ENCODE measurements at places on chromosomes 12 and 14. TPM values are rescaled to one million over a fixed set of nuclear protein-coding genes. Genes with fewer than 3 reads are reported as not detected.

- DNase-seq = no peak
Measured at GRCh38 chr12:29756741-29757390, 26.9 kb downstream of the TMTC1 start.

Gene SP1
- total RNA-seq = 21.4 TPM

GRCh38 chr12:42756841-42757623, 167.5 kb upstream of the PRICKLE1 start:
- DNase-seq = no peak

Gene RND1
- total RNA-seq = 1.4 TPM

GRCh38 chr12:95169368-95169767, 47.9 kb downstream of the FGD6 start:
- DNase-seq = peak; percentile 96

- DNase-seq = no peak
Measured at GRCh38 chr12:59699421-59700152, 103.8 kb downstream of the SLC16A7 start.

DNA sequence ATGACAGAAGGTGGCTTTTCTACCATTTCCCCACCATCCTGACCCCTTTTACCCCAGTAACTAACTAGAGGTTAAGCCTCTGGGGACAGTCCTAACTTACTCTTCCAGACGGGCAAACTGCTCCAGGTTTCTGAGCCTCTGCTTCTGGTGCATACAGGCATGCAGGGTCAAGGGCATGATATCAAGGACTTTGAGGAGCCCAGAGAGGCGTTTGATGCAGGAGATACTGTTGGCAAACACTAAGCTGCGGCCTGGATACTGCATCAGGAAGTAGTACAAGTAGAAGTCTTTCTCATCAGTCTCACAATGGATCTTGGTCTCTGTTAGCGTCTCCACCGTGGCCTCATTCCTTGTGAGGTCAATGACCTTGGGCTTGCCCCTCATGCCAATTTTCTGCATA, 21.0 kb downstream of the DDX24 start:
- DNase-seq = no peak

DNA sequence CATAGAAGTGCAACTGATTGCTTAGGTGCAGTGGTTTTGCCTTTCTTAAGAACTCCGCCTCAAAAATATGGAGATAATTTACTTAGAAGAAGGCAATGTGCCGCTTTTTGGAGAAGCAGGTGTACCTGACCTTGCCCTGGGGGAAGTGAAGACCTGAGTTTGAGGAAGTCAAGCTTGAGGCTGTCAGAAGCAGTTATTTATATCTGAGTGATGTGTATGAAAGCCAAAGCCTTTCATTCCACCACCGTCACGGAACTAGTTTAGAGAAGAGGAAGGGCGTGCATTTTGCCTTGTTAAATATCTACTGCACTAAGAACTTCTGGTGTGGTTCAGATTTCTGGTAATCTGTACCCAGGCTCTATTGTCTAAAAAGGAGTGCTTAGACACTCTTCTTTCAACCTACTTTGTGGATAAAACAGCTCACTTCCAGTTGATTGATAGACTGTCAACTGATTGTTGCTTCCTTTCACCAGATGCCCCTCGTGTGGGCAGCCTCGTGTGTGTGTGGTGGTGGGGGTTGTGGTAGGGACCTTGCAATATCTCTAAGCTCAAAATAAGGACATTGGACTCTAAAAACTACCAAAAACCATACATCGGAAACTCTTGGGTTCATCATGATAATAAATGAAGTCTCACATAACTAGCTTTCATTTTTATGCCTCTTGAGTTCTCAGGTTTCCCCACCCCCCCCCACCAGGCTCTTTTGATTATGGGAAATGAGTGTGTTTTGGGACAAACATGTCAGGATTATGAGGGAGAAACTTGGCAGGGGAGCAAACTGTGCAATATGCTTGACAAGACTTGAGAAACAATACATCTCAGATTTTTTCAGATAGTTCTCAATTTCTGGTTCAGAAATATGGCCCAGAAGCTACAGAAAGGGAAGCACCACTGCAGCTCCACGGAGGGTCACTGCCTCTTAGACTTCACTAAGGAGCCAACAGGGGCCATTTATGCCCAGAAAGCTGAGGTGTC, 78.6 kb downstream of the ARF6 start:
- DNase-seq = no peak

DNA sequence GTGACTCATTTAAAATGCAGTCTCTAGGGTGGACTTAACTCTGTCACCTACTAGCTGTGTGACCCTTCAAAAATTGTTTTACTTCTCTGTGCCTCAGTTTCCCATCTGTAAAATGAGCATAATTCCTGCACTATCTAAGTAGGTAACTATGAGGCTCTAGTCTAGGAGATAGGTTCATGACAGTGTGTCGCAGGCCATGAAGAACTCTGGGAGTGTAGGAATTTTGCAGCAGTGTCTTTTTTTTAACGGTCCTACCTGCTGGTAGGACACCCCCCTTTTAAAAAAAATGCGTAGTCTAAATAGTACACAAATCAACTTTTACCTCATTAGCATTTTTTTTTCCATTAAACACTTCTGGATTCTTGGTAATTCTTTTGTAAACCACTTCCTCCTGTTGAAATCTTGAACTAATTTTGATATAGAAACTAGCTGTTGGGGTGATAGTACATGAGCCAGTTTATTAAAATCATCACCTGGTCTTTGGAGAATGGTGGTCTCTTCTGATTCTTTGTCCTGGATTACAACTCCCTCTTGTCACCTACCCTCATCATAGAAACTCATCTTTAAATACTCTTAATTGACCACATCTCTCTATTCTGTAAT, 86.0 kb upstream of the SLC38A2 start:
- no peak for DNase-seq

DNA sequence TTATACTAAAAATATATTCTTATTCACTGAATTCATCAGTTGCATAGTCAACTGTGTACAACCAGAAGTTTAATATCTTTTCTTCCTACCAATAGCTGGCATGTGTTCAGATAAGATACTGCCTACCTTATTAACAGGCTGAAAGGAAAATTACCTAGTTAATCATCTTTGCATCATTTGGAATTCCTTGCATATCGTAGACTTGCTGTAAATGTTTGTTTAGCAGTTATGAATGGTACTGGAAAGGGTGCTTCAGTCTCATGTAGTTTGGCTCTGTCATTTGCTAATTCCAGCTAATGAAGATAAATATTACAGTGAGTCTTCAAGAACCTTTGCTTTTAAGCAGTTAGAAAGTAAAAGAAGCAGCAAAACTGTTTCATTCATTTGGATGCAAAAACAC, 84.4 kb downstream of the PPHLN1 start:
- DNase-seq = no peak

Gene OAS2
- total RNA-seq = 0.60 TPM

GRCh38 chr12:51661199-51661598, 70.2 kb downstream of the SCN8A start:
- no peak for DNase-seq

DNA sequence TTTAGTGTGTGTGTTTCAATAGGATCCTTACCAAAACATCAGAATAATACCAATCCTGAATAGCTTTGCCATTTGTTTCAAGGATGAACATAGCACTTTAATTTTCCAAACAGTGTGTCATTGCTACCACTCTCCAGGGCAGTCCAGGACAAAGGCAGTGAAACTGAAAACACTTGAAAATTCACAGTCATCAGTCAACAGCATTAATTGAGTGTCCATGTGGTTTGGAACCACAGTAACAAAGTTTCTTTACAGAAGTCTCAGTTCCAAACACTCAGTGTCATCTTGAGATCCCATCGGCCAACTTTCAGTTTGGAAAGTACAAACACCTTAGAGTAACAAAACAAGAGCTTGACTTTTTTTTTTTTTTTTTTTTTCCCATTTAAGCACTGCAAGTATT, 228.4 kb upstream of the SOX5 start:
- DNase-seq = no peak

- no peak for DNase-seq
Measured at GRCh38 chr12:32158525-32158924, 51.9 kb downstream of the BICD1 start.

Gene TAS2R9
- not detected for total RNA-seq
